ENCODE measurements at places on chromosomes 6 and 20.

DNA sequence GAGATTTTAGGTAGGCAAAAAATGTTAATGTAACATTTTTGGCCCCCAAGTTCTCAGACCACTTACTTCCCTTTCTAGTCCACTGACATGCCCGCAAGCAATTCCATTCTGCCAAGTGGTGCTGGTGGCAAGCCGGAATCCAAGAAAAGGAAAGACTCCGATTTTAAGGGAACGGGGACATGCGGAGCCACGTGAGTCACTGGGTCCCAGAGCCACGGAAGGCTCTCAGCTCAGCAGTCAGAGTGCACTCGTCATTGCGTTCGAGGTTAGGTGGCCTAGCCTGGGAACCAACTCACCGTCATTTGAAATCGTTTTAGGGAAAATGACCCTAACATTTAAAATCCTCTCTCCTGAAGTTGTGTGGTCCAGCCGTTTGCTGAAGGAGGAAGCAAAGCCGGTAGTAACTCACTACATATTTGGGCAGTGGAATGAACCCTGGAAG lies 711 bp upstream of the SIRT5 start:
- no peaks in the 10 kb centered on the region for H3K36me3 ChIP-seq
- peak overlapping the region; percentile 92 for H3K4me3 ChIP-seq
- no peaks in the 10 kb centered on the region for H3K27me3 ChIP-seq
- DNase-seq, result no peak
- peaks cover 6% of the 10 kb centered on the region for H3K4me1 ChIP-seq
- peak overlapping the region; percentile 7 for H3K27ac ChIP-seq

GRCh38 chr20:39210341-39211036 lies 248.3 kb downstream of the DHX35 start:
- no peaks in the 10 kb centered on the region for H3K4me1 ChIP-seq
- no peak overlapping the region for H3K4me3 ChIP-seq
- no peaks in the 10 kb centered on the region for H3K36me3 ChIP-seq
- DNase-seq, result no peak
- no peak overlapping the region for H3K27ac ChIP-seq
- H3K27me3 ChIP-seq, result no peaks in the 10 kb centered on the region

- H3K27ac ChIP-seq, result no peak overlapping the region
- H3K27me3 ChIP-seq, result no peaks in the 10 kb centered on the region
- H3K4me3 ChIP-seq, result no peak overlapping the region
- no peak for DNase-seq
These were observed 175.1 kb upstream of the JAG1 start for GRCh38 chr20:10848810-10849370.

DNA sequence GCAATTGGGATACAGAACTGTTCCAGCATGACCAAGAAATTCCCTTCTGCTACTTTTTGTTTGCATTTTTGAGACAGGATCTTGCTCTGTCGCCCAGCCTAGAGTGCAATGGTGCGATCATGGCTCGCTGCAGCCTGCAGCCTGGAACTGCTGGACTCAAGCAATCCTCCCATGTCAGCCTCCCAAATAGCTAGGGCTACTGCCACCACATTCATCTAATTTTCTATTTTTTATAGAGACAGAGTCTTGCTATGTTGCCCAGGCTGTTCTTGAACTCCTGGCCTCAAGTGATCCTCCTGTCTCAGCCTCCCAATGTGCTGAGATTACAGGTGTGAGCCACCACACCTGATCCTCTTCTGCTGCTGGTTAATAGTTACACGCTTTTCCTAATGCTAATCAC lies 204.9 kb downstream of the SOX4 start:
- H3K4me3 ChIP-seq, result no peak overlapping the region
- no peaks in the 10 kb centered on the region for H3K27me3 ChIP-seq
- H3K4me1 ChIP-seq, result no peaks in the 10 kb centered on the region
- H3K27ac ChIP-seq, result no peak overlapping the region

GRCh38 chr20:46108435-46108841 lies 9.7 kb upstream of the CD40 start:
- peak overlapping the region; percentile 1 for H3K27ac ChIP-seq
- peaks cover 25% of the 10 kb centered on the region for H3K27me3 ChIP-seq
- no peaks in the 10 kb centered on the region for H3K36me3 ChIP-seq
- peaks cover 26% of the 10 kb centered on the region for H3K4me1 ChIP-seq

- no peaks in the 10 kb centered on the region for H3K4me1 ChIP-seq
- DNase-seq, result no peak
- no peaks in the 10 kb centered on the region for H3K27me3 ChIP-seq
- no peak overlapping the region for H3K27ac ChIP-seq
- no peak overlapping the region for H3K4me3 ChIP-seq
- no peaks in the 10 kb centered on the region for H3K36me3 ChIP-seq
These were observed 195.8 kb upstream of the FUT9 start for GRCh38 chr6:95819939-95820338.

DNA sequence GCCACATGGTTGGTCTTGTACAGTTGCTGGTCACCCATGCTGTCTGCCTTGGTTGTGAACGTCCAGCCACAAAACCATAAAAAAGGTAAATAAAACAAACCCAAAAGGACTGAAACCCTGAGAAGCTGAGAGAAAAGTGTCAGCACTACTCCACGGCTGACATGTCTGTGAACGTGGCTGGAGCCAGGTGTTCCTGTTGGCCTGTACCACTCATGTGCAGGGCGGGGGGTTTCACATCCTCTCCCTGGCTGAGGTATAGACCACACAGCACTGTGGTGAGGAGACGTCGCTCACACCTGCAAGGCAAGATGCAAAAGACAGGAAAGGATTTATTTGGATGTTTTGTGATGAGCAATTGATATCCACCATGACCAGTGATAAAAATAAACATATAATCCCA lies 51.9 kb upstream of the MRPS10 start:
- DNase-seq, result peak; percentile 96
- H3K27ac ChIP-seq, result peak overlapping the region; percentile 99
- no peaks in the 10 kb centered on the region for H3K27me3 ChIP-seq
- H3K36me3 ChIP-seq, result no peaks in the 10 kb centered on the region
- peaks cover 29% of the 10 kb centered on the region for H3K4me1 ChIP-seq

- no peaks in the 10 kb centered on the region for H3K4me1 ChIP-seq
- no peaks in the 10 kb centered on the region for H3K36me3 ChIP-seq
- no peak for DNase-seq
- no peaks in the 10 kb centered on the region for H3K27me3 ChIP-seq
- no peak overlapping the region for H3K4me3 ChIP-seq
- no peak overlapping the region for H3K27ac ChIP-seq
These were observed 147.7 kb downstream of the PRL start for GRCh38 chr6:22149096-22149495.

- no peak for DNase-seq
- H3K4me3 ChIP-seq, result no peak overlapping the region
- no peaks in the 10 kb centered on the region for H3K4me1 ChIP-seq
- no peaks in the 10 kb centered on the region for H3K27me3 ChIP-seq
- H3K36me3 ChIP-seq, result no peaks in the 10 kb centered on the region
These were observed 133.6 kb downstream of the SH3BGRL2 start for GRCh38 chr6:79764747-79765146.

DNA sequence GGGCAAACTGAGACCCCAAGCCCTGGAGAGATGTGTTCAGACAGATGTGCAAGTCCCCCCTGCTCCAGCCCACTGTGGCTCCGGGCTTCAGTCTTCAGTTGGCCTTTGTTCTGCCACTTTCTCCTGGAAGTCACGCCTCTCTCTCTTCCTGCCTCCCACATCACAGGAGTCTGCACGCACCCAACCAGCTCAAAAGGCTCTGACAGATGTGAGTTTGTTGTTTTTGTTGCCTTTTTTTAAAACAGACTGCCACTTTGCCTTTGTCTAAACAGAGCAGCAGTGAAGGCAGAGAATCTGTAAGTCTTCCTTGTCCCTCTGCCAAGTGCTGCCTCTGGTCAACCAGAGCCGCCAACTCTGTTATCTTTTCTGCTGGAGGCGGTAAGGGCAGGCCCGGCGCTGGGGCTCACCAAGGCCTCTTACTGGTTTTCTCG lies 149.7 kb downstream of the TFAP2C start:
- H3K4me3 ChIP-seq, result no peak overlapping the region
- H3K4me1 ChIP-seq, result no peaks in the 10 kb centered on the region
- no peak overlapping the region for H3K27ac ChIP-seq
- DNase-seq, result no peak
- H3K27me3 ChIP-seq, result no peaks in the 10 kb centered on the region

DNA sequence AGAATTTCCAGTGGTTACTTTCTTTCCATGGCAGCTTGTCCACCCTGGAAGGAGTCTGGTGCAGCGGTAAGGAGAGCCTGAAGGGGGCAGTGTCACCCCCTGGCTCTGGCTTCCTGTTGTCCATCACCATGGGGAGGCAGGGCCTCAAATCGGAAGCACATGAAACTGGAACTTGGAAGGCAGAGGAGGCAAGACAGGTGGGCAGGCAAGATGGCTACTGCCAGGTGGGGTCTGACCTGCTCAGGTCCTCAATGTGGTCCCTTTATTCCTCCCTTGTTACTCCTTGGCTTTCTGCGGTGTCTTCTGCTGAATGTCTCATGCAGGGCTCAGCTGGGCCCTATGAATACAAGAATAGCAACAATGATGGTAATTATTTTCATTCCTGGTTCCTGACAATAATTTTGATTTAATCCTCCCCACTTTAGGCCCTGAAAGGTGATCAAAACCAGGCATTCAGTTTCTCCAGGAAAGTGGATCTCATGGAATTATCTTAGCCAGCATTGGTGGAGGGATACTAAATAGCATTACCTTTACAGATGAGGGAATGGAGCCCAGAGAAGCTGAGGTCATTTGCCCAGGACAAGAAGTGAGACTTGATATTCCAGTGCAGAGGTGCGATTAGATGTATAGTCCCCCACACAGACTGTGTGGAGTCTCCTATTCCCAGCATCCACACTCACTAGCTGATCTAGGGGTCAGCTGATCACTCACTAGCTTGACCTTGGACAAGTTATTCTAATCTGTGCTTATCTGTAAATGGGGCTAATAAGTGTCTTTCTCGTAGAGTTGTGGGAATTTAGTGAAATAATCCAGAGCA lies 17.6 kb upstream of the SNAI1 start:
- DNase-seq, result peak; percentile 32
- no peak overlapping the region for H3K27ac ChIP-seq
- no peak overlapping the region for H3K4me3 ChIP-seq
- no peaks in the 10 kb centered on the region for H3K27me3 ChIP-seq
